ENCODE measurements at places on chromosomes 1 and 21. TPM values are rescaled to one million over a fixed set of nuclear protein-coding genes. Genes with fewer than 3 reads are reported as not detected.

DNA sequence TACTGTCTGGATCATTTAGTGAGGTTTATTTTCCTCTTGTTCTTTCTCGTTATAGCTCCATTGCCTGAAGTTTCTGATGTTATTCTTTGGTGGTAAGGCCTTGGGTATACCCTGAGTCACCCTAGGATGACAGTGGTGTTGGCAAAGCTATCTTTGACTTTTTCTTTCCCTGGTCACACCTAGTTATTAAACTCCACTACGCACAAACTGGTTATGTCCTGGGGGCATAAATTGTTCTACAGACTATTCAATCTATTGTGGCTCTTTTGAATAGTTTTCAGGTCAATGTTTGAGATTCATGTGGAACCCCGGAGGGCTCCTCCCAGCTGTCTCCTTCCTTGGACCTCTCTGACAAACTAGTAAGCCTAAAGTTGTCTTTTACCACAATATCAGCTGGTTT, 157.7 kb downstream of the SLC35F3 start:
- no peak for DNase-seq

DNA sequence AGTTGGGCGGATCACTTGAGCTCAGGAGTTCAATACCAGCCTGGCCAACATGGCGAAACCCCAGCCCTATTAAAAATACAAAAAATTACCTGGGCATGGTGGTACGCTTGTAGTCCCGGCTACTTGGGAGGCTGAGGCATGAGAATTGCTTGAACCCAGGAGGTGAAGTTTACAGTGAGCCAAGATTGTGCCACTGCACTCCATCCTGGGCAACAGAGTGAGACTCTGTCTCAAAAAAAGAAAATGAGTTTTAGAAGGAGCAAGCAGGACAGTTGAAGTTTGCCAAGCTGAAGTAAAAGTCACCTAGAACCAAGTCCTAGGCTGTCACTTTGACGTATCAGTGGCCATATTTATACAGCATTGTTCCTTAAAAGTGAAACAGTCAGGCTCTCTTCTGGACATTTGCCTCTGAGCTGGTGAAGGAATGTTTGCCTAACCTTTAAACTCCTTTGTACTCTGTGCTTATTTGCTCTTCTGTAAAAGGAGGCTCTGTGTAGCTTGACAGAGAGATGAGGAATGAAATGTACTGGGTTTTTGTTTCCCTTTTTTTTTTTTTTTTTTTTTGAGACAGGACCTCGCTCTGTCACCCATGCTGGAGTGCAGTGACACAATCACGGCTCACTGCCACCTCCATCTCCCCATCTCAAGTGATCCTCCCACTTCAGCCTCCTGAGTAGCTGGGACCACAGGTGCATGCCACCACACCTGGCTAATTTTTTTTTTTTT, 2.8 kb downstream of the RAB4A start:
- DNase-seq: no peak

DNA sequence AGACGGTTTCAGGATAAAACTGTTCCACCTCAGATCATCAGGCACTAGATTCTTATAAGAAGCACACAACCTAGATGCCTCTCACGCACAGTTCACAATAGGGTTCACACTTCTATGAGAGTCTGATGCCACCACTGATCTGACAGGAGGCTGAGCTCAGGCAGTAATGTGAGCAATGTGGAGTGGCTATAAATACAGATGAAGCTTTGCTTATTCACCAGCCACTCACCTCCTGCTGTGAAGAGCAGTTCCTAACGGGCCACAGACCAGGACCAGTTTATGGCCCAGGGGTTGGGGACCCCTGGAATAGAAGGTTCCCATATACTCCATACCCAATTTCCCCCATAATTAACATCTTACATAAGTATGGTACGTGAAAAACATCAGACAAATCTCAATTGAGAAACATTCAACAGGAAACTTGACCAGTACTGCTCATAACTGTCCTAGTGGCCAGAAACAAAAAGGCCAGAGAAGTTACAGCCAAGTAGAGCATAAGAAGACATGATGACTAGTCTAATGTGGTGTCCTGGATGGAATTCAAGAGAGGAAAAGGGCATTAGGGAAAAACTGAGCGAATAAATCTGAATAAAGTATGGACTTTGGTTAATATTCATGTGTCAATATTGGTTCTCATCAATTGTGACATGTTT, 24.7 kb upstream of the IGSF5 start:
- no peak for DNase-seq

- DNase-seq: no peak
These were observed 6.3 kb upstream of the LAD1 start for GRCh38 chr1:201405484-201405831.

DNA sequence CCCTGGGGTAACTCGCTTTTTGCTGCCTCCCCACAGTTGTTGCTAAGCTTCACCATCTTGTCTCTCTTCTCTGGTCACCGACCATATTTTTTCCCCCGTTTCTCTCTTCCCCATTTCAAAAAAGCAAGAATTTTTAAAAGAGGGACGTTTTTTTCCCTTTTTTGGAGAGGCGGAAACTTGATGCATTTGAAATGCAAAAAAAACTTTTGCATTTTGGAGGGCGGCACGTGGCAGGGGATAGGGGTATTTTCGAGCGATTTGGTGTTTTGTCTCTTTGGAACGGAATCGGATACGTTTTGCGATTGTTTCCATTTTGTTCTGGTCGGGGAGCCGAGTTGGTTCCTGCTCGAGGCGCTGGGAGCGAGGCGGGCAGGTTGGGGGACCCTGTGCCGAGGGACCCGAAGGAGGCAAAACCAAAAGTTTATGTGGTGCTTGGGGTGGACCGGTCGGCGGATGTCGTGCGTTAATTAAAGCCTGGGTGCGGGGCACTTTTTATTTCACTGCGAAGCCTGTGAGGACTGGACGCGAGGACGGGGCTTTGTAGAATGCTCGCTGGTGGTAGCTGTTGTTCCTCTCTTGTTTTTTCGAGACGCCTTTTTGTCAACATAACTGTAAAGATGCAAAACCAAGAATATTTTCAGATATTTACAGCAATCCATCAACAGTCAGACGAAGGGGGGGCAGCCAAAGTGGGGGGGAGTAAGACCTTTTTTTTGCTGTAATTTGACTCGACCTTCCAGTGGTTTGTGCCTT, 884 bp downstream of the H3-3A start:
- DNase-seq: no peak

- no peak for DNase-seq
These were observed 27.2 kb upstream of the ITLN2 start for GRCh38 chr1:160981584-160982411.

Gene L1TD1
- total RNA-seq: 0.18 TPM

Gene AADACL3
- total RNA-seq: not detected

- no peak for DNase-seq
These were observed 10.1 kb downstream of the VAV3 start for GRCh38 chr1:107954719-107955415.

Gene DCST1
- total RNA-seq: not detected

DNA sequence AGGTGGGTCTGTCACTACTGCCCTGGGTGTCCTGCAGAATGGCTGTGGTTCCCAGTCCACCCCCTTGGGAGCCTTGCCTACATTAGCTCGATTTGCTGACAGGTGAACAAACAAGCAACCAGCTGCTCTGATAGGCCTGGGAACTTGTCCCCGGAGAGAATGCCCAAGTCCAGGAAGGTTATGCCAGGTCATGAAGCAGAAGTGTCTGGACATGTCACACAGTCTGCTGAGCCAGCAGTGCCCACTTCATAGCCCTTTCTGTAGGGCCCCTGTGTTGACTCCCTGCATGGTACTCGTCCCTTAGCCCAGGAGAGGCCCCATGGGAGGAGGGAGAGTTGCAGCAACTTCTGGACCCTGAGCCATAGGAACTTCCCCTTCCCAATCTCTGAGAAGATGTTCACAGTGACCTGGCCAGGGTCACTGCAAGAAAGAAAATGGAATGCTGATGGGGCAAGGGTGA, 31.0 kb downstream of the UCK2 start:
- no peak for DNase-seq

DNA sequence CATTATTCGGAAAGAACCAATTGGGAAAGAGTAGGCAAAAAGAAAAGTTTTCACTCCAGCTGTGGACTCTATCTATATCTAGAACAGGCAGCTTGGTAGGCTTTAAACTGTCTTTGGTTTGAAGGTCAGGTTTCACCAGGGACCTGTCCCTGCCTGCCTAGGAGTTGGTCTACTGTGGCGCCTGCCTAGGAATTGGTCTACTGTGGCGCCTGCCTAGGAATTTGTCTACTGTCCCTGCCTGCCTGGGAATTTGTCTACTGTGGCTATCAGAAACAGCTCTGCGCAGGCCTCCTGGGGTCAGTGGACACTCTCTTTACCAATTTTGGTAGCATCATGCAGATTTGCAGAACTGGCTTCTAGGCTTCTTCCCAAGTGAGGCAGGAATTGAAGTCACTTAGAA, 13.8 kb downstream of the USP25 start:
- DNase-seq: no peak

DNA sequence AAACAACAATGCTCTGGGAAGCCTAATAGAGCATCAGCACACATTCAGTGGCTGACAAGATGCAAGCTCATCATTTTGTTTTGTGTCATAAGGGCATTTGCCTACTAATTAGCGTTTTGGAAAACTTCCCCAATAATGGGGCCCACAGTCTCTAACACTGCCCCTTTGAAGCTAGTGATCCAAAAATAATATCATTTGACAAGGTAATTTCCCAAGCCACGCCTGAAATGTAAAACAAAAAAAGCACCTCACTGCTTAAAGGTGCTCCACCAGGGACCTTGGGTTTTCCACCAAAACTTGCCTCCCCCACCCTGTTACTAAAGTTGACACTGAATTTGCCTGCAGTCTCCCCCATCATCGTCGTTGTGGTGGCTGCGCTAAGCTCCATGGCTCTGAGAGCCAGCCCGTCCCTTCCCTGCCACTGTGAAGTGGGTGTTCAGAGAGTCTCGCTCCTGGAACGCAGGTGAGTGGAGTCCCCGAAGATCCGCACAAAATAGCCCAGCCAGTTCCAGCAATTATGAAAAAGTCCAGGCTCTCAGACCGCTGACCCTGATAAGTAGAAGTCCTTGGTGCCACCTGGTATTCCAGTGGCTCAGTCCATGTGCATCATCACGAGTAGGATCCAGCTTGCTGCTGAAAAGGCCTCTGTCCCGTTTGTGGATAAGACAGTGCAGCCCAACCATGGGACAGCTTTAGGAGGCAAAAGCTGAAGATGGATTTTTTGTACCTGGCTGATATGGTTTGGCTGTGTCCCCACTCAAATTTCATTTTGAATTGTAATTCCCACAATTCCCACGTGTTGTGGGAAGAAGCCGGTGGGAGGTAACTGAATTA, 52.2 kb downstream of the RAB3GAP2 start:
- no peak for DNase-seq

GRCh38 chr1:211198111-211198510, 61.1 kb upstream of the RCOR3 start:
- DNase-seq: no peak

Gene MATN1
- 0.59 TPM for total RNA-seq

DNA sequence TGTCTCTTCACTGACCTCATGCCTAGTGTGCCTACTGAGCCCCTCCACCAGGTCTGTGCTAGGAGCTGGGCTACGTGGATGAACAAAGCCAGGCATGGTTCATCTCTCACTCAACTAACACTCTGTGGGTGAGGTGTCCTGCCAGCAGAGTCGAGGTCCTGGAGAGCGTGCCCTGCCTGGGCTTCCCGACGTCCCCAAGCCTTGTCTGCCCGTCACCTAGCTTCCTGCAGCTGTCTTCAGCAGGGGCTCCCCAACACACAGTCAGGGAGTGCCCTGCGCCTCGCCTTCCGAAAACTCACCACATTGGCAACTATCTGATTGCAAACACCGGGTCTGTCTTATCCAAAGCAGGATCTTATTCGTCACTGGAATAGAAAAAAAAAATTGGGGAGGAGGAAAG, 167.5 kb upstream of the ZC3H12A start:
- no peak for DNase-seq

Gene UQCRHL
- total RNA-seq: 2.6 TPM

- no peak for DNase-seq
These were observed 205.8 kb downstream of the TNR start for GRCh38 chr1:175537571-175537970.

Gene OPTC
- total RNA-seq: not detected

Gene CDA
- 0.62 TPM for total RNA-seq

Gene SH2D2A
- 0.69 TPM for total RNA-seq

DNA sequence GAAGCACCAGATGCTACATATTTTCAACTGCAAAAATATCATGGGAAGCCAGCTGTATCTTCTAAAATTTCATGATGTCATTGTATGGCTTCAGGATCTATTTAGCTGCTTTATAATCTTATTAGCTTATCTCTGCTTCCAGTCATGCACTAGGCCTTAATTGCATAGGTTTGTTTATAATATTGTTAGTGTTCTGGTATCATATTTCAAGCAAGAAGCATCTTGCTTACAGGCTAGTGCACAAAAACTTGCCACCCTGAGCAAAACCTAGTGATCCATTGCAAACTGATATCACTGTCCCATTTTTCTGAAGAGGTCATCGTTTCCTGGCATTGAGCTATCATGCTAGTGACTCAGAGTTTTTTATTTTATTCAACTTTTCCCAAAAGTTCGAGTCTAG, 15.7 kb upstream of the NRIP1 start:
- no peak for DNase-seq

DNA sequence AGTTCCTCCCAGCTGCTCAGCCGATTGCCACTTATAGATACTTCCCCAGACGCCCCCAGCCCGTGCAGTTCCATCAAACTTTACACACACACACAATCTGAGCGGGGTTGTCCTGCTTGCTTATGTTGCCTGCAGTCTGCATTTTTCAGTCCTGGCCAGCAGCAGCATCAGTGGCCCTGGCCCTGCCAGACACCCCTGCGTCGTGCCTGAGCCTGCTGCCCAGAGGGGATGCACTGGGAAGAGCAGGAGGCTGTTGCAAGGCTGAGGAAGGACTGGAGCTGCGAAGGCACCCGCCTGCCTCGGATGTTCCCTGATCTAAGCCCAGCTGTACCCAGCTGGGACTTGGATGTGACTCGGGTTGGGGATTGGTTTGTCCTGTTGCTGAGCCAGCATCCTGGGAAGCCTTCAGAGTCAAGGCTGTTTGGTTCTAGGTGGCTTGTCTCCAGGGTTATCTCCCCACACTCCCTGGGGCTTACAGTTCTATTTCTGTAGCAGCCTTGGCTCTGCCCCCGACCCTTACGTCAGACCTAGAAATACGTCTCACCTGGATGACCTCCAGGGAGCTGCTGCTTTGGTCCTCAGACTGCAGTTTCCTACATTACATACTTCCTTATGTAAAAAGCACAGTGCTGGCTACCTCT, 42.3 kb downstream of the MAN1C1 start:
- DNase-seq: no peak

GRCh38 chr1:55702064-55702463, 486.9 kb upstream of the USP24 start:
- DNase-seq: no peak

Gene KIRREL1
- 145 TPM for total RNA-seq
